ENCODE measurements at places on chromosomes 11 and 22. TPM values are rescaled to one million over a fixed set of nuclear protein-coding genes. Genes with fewer than 3 reads are reported as not detected.

Gene MUC6
- total RNA-seq = not detected

Gene ARHGAP42
- total RNA-seq = 37.2 TPM

Gene MFRP
- total RNA-seq = 0.32 TPM

Gene MMP27
- total RNA-seq = not detected

- no peaks in the 10 kb centered on the region for H3K36me3 ChIP-seq
- H3K4me1 ChIP-seq = no peaks in the 10 kb centered on the region
- H3K4me3 ChIP-seq = no peak within 1 kb of the TSS
- DNase-seq = no peak
- peaks cover 16% of the 10 kb centered on the region for H3K27me3 ChIP-seq
These were observed at the start of gene PANX3 for GRCh38 chr11:124611064-124611463. TSS of gene PANX3 (plus strand) at chr11:124611428. CDS start at chr11:124611557, 129 bp downstream.

DNA sequence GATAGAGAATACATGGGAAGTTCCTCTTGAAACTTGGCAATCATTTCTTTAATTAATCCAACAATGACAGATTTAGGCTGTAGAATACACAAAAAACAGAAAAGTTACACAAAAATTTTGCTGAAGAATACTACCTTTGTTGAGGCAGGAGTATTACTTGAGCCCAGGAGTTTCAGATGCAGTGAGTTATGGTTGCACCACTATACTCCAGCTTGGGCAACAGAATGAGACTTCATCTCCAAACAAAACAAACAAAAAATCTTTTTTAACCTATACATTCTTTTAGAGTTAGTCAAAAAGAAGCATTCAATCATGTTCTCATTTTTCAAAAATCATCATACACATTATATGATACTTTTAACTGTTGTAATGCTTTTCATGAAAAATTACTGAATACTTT is 22.1 kb downstream of the UEVLD start:
- H3K27ac ChIP-seq = no peak overlapping the region
- no peaks in the 10 kb centered on the region for H3K36me3 ChIP-seq
- no peaks in the 10 kb centered on the region for H3K4me1 ChIP-seq
- no peak overlapping the region for H3K4me3 ChIP-seq

- no peak overlapping the region for H3K4me3 ChIP-seq
- no peaks in the 10 kb centered on the region for H3K36me3 ChIP-seq
- H3K27ac ChIP-seq = no peak overlapping the region
- H3K27me3 ChIP-seq = peaks cover 3% of the 10 kb centered on the region
These were observed 92.0 kb upstream of the ISX start for GRCh38 chr22:34973926-34974325.

GRCh38 chr11:45392591-45393091 is 106.5 kb upstream of the SYT13 start:
- no peak for DNase-seq
- H3K27ac ChIP-seq = no peak overlapping the region
- no peaks in the 10 kb centered on the region for H3K36me3 ChIP-seq
- no peaks in the 10 kb centered on the region for H3K4me1 ChIP-seq
- no peaks in the 10 kb centered on the region for H3K27me3 ChIP-seq

DNA sequence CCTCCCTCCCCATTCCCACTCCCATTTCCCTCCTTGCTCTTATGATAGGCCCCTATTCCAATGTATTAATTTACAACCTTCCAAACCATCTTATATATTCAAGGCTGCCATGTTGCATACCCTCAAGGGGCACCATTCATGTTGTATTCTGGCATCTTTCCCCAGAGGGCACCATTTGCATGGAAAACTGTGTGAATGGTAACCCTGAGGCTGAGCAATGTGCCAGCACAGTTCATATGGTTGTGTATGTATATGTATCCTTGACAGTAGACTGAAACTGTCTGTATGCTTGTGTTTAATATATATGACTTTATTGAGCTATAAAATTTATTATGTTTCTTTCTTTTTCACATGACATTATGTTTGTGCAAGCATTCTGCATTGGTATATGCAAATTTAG is 7.3 kb downstream of the RASSF10 start:
- H3K36me3 ChIP-seq = no peaks in the 10 kb centered on the region
- peaks cover 36% of the 10 kb centered on the region for H3K27me3 ChIP-seq
- H3K4me1 ChIP-seq = peaks cover 36% of the 10 kb centered on the region
- DNase-seq = peak; percentile 26

DNA sequence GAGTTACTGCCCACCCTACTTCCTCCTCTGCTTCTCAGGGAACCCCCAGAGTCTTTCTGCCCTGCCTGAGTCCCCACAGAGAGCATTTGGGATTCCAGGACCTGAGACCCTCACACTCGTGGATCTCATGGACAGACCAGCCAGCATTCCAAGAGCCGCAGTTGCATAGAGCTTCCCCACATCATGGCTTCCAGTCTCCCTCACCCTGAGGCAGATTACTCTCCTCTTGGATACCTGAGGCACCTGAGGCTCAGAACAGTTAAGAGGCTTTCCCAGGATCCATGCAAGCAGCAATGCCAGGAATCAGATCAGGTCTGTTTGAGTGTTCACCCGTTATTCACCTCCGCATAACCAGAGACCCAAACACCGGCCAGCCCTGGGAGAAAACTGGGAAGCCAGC is 102.2 kb downstream of the TRIM29 start:
- DNase-seq = no peak
- H3K4me3 ChIP-seq = no peak overlapping the region
- H3K4me1 ChIP-seq = no peaks in the 10 kb centered on the region
- H3K27ac ChIP-seq = no peak overlapping the region
- no peaks in the 10 kb centered on the region for H3K27me3 ChIP-seq
- no peaks in the 10 kb centered on the region for H3K36me3 ChIP-seq

- H3K36me3 ChIP-seq = no peaks in the 10 kb centered on the region
- peaks cover 7% of the 10 kb centered on the region for H3K27me3 ChIP-seq
- no peaks in the 10 kb centered on the region for H3K4me1 ChIP-seq
These were observed 141.7 kb upstream of the TBCEL start for GRCh38 chr11:120882175-120882574.

GRCh38 chr11:105164208-105164607 is 24.6 kb upstream of the CARD18 start:
- no peaks in the 10 kb centered on the region for H3K36me3 ChIP-seq
- no peak overlapping the region for H3K4me3 ChIP-seq
- H3K4me1 ChIP-seq = no peaks in the 10 kb centered on the region
- no peak overlapping the region for H3K27ac ChIP-seq
- no peaks in the 10 kb centered on the region for H3K27me3 ChIP-seq

- H3K4me3 ChIP-seq = no peak overlapping the region
- H3K27me3 ChIP-seq = peaks cover 11% of the 10 kb centered on the region
- H3K4me1 ChIP-seq = no peaks in the 10 kb centered on the region
- no peak overlapping the region for H3K27ac ChIP-seq
- no peak for DNase-seq
- H3K36me3 ChIP-seq = no peaks in the 10 kb centered on the region
These were observed 15.6 kb downstream of the MOV10L1 start for GRCh38 chr22:50105208-50106100.

DNA sequence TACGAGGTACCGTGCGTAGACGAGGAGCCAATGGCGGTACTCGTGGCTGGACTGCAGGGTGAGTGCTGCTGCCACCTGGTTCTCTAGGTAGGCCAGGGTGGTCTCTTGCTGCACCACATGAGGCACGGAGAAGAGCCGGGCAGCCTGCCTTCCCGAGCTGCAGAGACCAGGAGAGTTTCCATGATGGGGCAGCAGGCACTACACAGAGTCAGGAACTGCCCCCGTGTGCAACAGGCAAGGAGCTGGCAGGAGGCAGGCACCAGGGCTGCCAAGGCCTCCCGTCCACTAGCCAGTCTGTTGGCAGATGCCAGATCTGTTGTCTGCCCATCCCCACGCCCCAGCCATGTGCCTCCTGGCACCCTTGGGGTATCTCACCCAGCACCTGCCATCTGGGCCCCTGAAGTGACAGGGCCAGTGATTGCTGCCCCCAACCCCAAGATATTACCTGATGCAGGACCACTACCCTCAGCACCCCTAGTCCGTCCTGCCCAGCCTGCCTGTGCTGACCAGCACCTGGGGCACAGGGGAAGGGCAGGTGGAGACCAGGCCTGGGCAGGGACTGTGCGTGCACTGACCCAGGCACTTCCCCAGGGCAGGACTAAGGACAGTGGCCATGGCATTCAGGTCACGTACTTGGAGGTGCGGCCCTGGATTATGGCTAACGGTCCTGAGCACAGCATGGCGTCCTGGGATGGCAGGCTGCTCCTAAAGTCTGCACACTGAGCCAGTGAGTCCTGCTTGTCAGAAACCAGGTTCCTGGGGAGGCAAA is 62.0 kb upstream of the CLTCL1 start:
- no peaks in the 10 kb centered on the region for H3K4me1 ChIP-seq
- no peak overlapping the region for H3K27ac ChIP-seq
- H3K36me3 ChIP-seq = no peaks in the 10 kb centered on the region
- no peak overlapping the region for H3K4me3 ChIP-seq
- no peaks in the 10 kb centered on the region for H3K27me3 ChIP-seq

- DNase-seq = no peak
- H3K4me3 ChIP-seq = no peak overlapping the region
- H3K4me1 ChIP-seq = no peaks in the 10 kb centered on the region
- H3K27me3 ChIP-seq = no peaks in the 10 kb centered on the region
- H3K36me3 ChIP-seq = no peaks in the 10 kb centered on the region
These were observed 7.2 kb upstream of the TMEM135 start for GRCh38 chr11:87030458-87031054.

DNA sequence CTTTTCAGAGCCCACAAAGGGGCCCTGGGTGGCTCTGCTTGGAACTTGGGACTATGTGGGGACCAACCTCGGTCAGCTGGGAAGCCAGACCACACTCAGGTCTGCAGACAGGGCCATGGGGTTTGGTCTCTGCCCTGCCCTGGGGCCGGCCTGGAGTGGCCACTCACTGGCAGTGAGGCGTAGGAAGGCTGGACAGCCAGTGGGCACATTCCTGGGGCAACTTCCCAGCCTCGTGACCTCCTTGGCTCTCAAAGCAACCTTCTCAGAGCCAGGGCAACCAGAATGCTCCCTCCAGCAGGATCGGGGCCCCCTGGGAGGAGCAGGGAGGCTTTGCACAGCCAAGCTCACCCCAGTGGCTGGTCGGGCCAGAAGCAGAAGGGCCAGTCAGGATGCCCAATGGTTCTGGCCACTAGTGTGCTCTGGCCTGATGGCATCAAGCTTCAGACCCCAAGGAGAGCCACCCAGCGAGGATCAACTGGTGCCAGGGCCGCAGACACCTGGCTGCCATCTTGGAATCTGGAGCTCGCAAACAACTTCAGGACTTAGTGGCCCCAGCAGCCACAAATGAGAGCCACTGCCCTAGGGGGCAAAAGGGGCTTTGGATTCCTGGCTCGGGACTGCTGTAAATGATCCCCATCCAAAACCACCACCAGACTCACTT is 87.1 kb downstream of the MYEOV start:
- H3K36me3 ChIP-seq = no peaks in the 10 kb centered on the region
- peak; percentile 4 for DNase-seq
- peaks cover 13% of the 10 kb centered on the region for H3K4me1 ChIP-seq
- H3K27me3 ChIP-seq = no peaks in the 10 kb centered on the region
- no peak overlapping the region for H3K27ac ChIP-seq

GRCh38 chr11:75242722-75243600 is 2.4 kb downstream of the TPBGL start:
- H3K4me1 ChIP-seq = peaks cover 10% of the 10 kb centered on the region
- DNase-seq = no peak
- H3K36me3 ChIP-seq = no peaks in the 10 kb centered on the region
- H3K27ac ChIP-seq = no peak overlapping the region

DNA sequence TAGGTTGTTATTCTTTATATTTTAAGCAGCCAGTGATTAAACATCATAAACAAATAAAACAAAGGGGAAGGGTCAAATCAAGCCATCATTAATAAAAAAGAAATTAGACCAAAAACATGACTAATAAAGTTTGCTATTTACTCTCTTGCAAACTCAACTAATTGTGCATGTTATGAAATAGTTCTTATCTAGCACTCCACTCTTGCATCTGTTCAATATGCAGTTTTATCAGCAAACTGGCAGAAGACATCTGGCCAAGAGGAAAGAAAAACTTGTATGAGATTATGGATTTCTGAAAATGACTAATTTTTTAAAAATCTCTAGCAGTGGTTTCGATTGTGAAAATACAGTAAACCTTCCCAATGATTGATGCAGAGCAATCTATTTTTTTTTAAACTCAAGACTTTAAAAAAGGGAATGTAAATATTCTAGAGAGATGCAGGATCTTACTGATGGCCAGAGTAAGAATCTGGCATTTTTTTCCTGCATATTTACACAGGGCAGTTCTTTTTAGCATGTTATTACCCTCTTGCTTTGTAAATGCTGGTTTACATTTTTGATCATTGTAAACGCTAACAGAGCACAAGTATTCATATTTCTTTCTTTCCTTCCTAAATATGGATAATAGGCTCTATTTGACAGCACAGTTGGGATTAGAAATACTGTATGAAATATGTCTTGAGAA is 83.3 kb downstream of the GRIA4 start:
- H3K27ac ChIP-seq = no peak overlapping the region
- H3K4me1 ChIP-seq = no peaks in the 10 kb centered on the region
- H3K4me3 ChIP-seq = no peak overlapping the region
- DNase-seq = no peak
- no peaks in the 10 kb centered on the region for H3K27me3 ChIP-seq
- H3K36me3 ChIP-seq = no peaks in the 10 kb centered on the region

- peaks cover 76% of the 10 kb centered on the region for H3K27me3 ChIP-seq
- H3K4me1 ChIP-seq = peaks cover 24% of the 10 kb centered on the region
- no peaks in the 10 kb centered on the region for H3K36me3 ChIP-seq
These were observed 960 bp upstream of the CADM1 start for GRCh38 chr11:115505175-115505574.

GRCh38 chr11:30666817-30667216 is 80.7 kb upstream of the MPPED2 start:
- no peak overlapping the region for H3K4me3 ChIP-seq
- H3K27ac ChIP-seq = no peak overlapping the region
- DNase-seq = no peak

DNA sequence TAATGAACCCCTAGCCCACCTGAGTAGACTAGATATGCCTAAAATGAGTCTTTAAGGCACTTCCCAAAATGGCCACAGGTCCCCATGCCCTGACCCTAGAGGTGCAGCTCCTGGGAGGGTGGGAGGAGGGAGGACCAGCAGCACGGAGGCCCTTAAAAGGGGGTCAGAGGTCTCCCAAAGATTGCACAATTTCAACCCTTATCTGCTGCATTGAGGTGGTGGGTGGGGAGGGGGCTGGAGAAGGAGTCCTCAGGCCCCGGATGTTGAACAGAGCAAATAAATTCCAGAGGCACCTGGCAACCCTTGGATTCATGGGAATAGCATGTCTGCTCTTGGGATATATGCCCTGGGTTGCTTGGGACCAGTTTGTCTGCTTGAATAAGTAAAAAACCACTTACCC is 57.6 kb downstream of the NAV2 start:
- H3K36me3 ChIP-seq = no peaks in the 10 kb centered on the region
- no peaks in the 10 kb centered on the region for H3K27me3 ChIP-seq
- H3K27ac ChIP-seq = no peak overlapping the region
- no peak for DNase-seq
- no peak overlapping the region for H3K4me3 ChIP-seq
- peaks cover 7% of the 10 kb centered on the region for H3K4me1 ChIP-seq

GRCh38 chr11:49995565-49995964 is 13.2 kb upstream of the OR4C12 start:
- no peak overlapping the region for H3K27ac ChIP-seq
- no peaks in the 10 kb centered on the region for H3K27me3 ChIP-seq
- H3K4me1 ChIP-seq = no peaks in the 10 kb centered on the region
- no peak for DNase-seq
- H3K36me3 ChIP-seq = no peaks in the 10 kb centered on the region

All from transverse colon (tissue), 4 donors.